Mammary microvascular endothelial cell (primary cell): ENCODE measurements at places on chromosomes 13 and 19. TPM values are rescaled to one million over a fixed set of nuclear protein-coding genes. Genes with fewer than 3 reads are reported as not detected.

Gene MISP3
- 0.05 and 1.00 TPM in 2 replicates for total RNA-seq

Gene NCAN
- 0.07 TPM in 1 of 2 replicates, not detected in the other for total RNA-seq

Gene CEBPA
- total RNA-seq = not detected in 2 replicates

Gene RDH8
- total RNA-seq = not detected in 2 replicates

Gene KLF2
- 10.0 and 13.3 TPM in 2 replicates for total RNA-seq

Gene PGLYRP2
- not detected in 2 replicates for total RNA-seq

Gene NAPSA
- total RNA-seq = 0.10 and 0.73 TPM in 2 replicates

Gene GRWD1
- total RNA-seq = 67.2 and 69.6 TPM in 2 replicates

Gene ZNF682
- 0.93 and 1.1 TPM in 2 replicates for total RNA-seq

Gene ACP5
- 0.39 and 1.2 TPM in 2 replicates for total RNA-seq
